ENCODE measurements at places on chromosomes 3 and 15.

DNA sequence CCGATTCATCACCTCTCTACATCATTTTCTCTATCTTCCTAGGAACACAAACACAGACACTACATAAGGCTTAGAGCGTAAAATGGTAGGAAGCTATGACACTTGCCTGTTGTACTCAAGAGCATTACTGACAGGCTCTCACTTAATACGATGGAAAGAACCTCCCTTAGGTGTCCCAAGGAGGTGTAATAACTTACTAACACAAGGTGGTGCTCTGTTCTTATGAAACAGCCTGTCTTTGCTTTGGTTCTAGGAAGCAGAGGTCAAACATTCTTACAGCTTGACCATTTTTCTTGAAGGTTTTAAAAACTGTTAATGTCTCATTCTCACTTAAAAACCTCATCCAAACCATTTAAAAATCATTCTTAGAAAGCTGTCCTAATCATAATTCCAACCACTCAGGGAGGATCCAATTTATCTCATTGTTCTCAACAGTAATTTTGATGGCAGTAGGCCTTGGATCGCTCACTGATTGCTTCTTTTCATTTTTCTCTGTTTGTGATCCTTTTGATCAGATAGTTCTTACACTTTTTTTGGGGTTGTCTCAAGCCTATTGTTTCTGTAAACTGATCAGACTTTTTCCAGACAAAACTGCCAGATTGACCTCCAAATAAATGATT lies 317.8 kb upstream of the AGTR1 start:
- DNase-seq: peak; percentile 67

DNA sequence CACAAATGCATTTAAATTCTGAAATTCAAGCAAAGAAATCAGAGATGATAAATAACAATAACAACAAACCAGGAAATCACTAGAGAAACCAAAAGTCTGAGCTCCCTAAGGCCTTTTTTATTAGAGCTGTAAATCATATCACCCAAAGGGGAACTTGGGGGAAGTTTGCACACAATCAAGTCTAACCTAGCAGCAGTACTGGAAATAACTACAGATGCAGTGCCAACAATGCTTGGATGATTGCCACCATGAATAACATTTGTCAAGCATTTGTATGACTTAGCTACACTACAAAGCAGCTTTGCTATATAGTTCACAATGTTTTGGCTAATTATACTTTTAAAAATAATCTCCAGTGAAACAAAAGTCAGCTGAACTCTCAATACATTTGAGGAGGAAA lies 27.8 kb downstream of the SHQ1 start:
- DNase-seq: no peak

DNA sequence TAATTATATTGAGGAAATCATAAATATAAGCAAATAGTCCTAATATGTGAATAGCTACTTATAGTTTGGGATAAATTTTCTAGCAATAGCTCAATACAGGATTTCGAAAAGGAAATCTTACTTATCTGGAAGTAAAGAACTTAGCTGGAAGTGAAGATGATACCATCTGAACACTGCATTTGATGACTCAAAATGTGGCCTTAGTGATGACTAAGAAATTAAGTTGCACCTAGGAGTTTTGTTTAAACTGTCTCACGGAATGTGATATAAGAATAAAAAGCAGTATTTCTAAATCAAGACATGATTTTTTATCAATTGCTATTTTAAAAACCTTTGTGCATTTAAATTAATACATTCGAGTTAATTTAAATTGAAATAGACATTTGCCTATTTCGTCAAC lies 91.2 kb downstream of the EOMES start:
- no peak for DNase-seq

GRCh38 chr3:31412832-31413231 lies 119.9 kb upstream of the STT3B start:
- DNase-seq: no peak

DNA sequence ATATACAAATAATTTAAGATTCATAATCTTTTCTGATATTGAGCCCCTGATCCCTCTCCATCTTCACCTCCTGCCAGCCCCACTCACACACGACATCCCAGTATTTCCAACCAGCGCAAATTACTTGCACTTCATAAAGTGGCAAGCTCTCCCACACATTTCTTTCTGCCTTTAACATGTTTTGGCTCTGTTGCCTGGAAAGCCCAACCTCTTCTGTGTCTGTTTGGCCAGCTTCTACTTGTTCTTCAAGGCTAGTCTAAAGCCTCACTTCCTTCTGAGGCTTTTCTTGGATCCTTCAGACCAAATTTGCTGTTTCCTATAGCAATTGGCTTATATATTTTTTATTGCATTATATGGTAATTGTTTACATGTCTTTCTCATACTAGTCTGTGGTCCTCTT lies 5.1 kb upstream of the TM6SF1 start:
- no peak for DNase-seq

GRCh38 chr15:33679061-33679460 lies 289.2 kb upstream of the CHRM5 start:
- DNase-seq: no peak

DNA sequence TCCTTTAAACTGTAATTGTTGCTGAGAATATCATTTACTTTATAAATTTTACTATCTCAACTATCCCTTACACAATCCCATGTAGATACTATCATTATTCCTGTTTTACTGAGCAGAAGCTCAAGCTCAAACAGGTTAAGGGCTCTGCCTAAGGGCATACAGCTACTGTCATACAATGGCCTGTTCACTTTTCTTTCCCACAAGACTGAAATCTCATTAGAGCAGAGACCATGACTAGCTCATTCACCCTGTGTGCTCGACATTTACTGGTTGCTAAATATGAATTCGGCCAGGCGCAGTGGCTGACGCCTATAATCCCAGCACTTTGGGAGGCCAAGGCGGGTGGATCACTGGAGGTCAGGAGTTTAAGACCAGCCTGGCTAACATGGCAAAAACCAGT lies 1.6 kb upstream of the MESP2 start:
- no peak for DNase-seq

DNA sequence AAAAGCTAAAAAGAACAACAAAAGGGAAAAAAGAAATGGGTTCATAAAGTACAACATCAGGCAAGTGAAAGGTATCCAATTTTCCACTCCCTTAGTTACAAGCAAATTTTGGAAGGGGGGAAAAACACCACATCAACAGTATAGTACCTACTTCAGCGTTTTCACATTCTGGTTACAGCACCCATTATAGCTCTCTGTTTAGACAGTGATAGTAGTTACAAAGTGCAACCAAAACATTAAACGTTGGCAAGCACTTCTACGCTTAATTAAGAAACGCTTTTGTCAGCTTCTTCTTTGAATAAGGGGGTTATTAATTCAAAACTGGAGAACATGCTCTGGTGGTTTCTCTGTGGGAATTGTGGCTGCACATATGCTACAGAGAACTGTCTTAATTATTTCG lies 180.2 kb downstream of the VPS13C start:
- no peak for DNase-seq

- DNase-seq: no peak
Measured at GRCh38 chr3:125353128-125353527, 22.0 kb downstream of the ZNF148 start.

DNA sequence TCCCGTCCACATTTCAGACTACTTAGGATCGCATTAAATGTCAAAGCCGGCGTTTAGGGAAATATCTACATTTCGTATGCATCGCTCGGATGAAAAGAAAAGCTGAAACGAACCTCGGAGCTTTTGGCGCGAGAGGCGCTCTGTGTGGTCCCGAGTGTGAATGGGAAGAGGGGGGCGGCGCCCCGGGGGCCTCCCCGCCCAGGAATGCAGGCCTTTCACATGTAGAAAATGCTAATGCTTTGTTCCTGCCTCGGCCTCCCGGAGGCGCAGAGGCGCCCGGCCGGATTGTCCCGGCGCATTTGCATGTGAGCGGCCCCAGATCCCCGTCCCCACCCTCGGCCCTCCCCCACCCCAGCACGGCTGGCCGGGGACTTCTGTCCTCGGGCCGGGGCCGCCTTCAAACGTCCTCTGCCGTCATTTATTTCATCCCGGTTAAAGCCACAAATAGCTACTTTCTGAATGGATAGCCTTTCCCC lies 37.0 kb upstream of the TRIM71 start:
- DNase-seq: peak; percentile 25

GRCh38 chr3:176505878-176506621 lies 691.2 kb downstream of the TBL1XR1 start:
- DNase-seq: no peak

DNA sequence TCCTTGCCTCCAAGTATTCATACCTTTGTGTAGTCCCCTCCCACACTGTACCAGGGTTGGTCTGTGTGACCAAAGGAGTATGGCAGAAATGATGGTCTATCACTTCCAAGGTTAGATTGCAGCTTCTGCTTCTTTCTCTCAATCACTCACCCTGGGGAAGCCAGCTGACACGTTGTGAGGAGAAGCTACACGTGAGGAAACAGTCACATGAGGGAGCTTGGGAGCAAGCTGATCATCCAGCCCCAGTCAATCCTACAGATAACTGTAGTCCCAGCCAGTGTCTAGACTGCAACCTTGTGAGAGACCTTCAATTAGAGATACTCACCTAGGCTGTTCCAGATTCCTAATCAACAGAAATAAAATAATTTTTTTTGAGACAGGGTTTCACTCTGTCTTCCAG lies 6.2 kb upstream of the ZNF774 start:
- no peak for DNase-seq

GRCh38 chr3:144660186-144660585 lies 688.6 kb downstream of the DIPK2A start:
- no peak for DNase-seq
